ENCODE measurements at places on chromosomes 13 and 19.

DNA sequence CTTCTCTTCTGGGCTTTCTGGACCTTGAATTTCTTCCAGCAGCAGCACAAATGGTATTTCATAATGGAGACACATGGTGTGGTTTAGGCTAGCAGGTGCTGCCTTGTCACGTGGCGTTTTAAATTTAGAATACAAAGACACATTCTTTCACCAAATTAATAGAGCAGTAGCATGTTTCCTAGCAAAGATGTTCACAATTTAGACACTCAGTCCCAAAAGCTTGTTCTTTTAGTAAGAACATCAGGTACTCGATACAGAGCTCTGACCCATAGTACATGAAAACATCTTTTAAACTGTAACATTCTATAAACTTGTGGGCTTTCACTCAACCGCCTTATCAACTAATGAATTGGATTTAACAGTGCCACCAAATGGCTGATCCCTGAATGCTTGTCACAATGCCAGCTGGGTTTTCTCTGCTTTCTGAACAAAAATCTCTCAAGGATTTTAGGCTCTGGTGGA, 290.1 kb downstream of the DCLK1 start:
- DNase-seq: no peak

DNA sequence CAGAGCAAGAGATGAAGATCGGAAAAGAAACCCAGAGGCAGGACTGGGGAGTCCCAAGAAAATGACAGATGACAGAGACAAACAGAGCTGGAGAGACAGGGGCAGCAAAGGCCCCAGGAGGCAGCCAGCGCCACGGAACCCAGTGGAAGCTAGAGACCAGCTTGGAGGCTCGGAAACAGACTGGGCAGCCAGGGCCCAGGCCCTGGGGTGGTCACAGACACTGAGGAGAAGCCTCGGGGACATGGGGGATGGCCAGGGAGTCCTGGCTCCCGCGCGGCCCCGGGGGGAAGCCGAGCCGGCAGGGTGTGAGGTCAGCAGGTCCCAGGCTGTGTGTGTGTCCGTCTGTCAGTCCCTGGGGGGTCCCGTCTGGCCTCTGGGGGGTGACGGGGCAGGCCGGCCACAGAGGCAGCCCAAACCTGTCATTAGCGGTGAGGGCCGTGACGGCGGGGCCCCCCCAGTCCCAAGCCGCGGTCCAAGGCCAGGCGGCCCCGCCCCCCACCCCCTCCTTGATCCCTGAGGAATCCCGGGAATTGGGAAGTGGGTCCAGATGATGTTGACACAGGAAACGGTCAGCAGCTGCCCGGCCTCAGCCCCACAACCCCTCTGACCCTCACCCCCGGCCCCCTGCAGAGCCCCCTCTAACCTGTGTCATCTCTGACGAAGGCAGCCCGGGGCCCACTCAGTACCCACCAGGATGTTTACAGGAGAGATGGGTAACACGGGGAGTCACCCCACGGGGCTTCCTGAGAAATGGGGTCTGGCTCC, 2.5 kb upstream of the TMEM190 start:
- no peak for DNase-seq

DNA sequence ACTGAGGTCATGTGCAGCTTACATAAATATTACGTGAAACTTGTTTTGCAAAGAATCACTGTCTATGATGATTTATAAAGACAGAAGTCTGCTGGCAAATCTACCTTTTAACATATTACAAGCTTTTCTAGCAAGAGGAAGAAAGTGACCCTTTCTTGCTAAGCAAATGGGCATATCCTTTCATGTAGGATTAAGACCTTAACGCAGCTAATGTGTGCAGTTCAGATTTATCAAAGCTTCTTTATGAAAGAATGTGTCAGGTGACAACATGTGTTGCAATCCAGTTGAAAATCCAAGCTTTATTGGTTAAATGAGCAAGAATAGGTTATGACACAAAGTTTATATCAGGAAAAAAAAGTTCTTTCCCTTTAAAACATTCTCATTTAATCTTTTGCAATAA, 115.6 kb upstream of the NBEA start:
- no peak for DNase-seq

GRCh38 chr13:48876289-48876688, 99.4 kb upstream of the FNDC3A start:
- DNase-seq: no peak

- DNase-seq: no peak
These were observed 6.5 kb upstream of the CASP14 start for GRCh38 chr19:15042826-15043225.

- no peak for DNase-seq
These were observed 10.2 kb downstream of the ENOX1 start for GRCh38 chr13:43776501-43777079.

- peak; percentile 70 for DNase-seq
These were observed 4.4 kb downstream of the GADD45GIP1 start for GRCh38 chr19:12952488-12953137.

DNA sequence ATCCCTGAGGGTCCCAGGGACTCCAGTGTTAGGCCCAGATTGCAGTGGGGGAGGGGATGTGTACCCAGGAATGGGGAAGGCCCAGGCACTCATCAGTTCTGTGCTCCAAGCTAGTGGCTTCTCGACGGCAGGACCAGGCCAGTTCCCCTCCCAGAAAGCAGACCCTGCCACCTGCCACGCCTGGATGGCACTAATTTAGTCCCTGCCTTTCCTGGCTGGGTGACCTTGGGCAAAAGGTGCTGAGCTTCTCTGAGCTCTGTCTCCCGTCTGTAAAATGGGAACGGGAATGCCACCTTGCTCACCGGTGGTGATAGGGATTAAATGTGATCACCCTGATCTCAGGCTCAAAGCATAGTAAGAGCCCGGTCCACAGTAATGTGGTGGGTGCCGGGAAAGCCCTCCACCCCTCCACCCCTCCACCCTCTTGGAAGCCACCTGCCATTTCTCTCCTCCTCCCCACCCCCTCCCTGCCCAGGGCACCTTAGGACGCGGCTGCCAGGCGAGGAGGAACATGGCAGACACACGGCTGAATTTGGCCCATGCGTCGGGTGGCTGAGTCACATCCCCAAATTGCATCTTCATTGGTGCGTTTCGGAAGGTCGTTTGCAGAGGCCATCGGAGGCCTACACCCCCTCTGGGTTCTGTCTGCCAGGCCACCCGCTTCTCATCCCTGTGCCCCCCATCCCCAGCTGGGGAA, 2.3 kb downstream of the KCNN1 start:
- DNase-seq: no peak

DNA sequence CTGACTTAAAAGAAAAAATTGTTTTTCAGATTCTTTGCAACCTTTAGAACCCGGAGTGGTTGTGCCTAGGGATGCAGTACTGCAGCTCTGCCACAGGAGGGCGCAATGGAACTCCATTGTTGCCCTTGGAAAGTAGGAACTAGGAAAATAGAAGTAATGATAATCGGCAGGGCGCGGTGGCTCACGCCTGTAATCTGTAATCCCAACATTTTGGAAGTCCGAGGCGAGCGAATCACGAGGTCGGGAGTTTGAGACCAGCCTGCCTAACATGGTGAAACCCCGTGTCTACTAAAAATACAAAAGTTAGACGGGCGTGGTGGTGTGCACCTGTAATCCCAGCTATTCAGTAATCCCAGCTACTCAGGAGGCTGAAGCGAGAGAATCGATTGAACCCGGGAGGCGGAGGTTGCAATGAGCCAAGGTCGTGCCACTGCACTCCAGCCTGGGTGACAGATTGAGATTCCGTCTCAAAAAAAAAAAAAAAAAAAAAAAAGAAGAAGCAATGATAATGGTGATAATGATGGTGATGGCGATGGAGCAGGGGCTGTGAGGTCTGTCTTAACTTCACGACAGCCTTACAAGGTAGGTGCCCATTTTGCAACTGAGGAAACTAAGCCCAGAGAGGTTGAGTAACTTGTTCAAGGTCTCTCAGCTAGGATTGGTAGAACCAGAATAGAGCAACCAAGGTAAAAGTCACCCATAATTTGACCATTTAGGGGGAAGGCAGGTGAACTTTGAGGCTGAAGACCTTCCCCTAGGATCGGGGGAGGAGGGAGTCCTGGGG, 5.5 kb upstream of the ADAMTS10 start:
- no peak for DNase-seq

GRCh38 chr19:974564-975257, 9.4 kb upstream of the WDR18 start:
- no peak for DNase-seq

- DNase-seq: no peak
These were observed 22.9 kb downstream of the TLE2 start for GRCh38 chr19:3006075-3006767.

- peak; percentile 20 for DNase-seq
These were observed 18.5 kb downstream of the TMED1 start for GRCh38 chr19:10817291-10818038.

DNA sequence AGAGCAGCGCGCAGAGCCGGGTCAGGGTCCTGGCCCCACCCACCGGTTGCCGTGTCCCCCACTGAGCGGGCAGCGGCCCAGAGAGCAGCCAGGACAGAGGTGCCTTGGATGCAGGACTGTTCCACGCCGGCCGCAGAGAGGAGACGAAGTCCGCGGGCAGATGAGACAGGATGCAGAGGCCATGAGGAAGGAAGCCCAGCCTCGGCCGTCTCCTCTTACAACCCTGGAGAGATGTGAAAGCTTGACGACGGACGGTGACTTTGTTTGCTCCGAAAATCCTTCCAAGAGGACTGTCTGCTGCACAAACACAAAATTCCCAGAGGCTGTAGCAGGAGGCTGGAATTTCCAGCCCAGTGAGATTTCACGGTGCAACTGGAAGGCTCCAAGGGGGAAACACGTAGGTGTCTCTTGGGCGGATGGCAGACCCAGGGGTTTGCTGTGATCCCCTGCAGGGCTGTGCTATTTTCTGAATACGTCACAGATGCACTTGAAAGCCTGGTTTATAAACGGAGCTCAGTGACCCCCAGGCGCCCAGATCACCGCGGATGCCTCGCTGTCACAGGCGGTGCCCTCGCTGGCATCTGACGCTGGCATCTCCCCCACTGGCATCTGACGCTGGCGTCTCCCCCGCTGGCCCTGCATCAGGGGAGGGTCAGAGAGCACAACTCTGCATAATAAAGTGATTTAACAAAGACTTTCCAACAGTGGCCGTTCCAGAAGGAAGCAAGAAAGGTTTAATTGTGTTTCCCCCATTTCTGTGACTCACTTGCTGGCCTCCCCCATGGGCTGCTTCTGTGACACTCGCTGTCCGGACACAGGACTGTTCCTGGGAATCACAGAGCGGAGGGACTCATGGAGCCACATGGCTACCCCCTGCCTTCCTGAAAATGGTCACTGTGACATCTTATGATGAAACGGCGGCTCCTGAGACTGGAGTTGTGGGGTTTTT, 62.0 kb upstream of the C13orf46 start:
- no peak for DNase-seq

- DNase-seq: peak; percentile 47
These were observed 125.0 kb upstream of the NBEA start for GRCh38 chr13:34816908-34817665.

- DNase-seq: peak; percentile 98
These were observed 41.4 kb upstream of the SERP2 start for GRCh38 chr13:44331912-44332851.

GRCh38 chr19:55487924-55488687, at the start of gene SSC5D:
Gene SSC5D, plus strand, starts transcription at chr19:55488436. Its CDS starts 154 bp downstream, at chr19:55488590.
- no peak for DNase-seq

- DNase-seq: no peak
These were observed 763.8 kb downstream of the SLITRK5 start for GRCh38 chr13:88434953-88435352.

- DNase-seq: no peak
These were observed 48.2 kb upstream of the RNF113B start for GRCh38 chr13:98225036-98225940.

DNA sequence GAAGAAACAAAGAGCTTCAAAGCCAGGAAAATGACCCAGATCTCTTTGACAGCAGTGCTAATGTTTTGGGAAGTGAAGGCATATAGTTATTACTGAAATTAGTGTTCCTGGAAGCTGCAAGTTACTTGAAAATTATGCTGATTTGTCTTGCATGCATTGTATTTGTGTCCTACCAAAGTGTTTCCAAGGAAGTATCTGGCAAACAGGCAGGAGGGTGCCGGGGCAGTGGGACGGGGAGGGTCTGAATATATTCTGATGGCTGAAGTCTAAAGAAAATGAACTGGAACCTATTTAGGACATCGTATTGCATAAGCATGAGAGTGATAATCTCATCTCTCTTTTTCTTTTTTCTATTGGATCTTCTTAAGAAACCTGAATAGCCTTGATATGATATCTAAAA, 9.0 kb downstream of the RNASEH2B start:
- DNase-seq: no peak

DNA sequence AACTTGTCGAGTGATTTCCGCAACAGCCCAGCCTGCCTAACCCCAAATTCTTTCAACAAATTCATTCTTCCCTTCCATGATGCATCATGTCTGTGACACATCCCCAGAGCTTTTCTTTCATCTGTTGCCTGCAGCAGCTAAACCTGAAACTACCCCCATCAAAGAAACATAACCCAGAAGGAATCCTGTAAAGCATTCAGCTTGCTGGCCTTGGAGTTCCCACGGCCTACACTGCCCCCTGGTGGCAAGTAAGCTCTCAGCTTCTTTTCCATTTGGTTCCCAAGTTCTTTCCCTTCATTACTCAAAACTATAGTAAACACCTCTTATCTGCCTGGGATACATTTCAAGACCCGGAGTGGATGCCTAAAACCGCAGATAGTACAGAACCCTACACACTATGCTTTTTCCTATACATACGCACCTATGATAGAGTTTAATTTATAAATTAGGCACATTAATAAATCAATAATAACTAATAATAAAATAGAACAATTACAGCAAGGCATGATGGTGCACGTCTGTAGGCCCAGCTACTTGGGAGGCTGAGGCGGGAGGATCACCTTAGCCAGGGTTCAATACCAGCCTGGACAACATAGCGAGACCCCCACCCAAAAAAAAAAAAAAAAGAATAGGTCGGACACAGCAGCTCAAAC, 7.4 kb downstream of the ETHE1 start:
- peak; percentile 90 for DNase-seq

- no peak for DNase-seq
These were observed 50.4 kb downstream of the GPR12 start for GRCh38 chr13:26710166-26710565.

DNA sequence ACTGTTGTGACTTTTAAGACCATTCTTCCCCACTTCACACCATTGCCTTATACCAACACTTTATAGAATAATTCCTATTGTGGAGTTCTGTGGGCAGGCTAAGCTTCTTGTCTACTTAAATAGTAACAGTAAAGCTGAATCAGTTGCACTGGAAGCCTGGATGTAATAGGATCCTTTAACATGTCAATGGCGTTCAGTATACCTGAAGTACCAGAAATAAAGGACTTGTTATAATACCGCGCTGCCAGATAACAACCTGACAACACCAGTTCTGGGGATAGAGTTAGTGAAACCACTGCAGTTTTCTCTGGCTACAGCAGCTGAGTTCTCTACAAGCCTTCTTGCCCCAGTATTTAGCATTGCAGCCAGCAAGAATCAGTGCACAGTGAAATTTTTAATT, 52.0 kb upstream of the TNFRSF19 start:
- DNase-seq: no peak
